ENCODE measurements at places on chromosomes 11 and 22. TPM values are rescaled to one million over a fixed set of nuclear protein-coding genes. Genes with fewer than 3 reads are reported as not detected.

- DNase-seq, result no peak
Measured at GRCh38 chr11:111585371-111585770, 16.9 kb upstream of the SIK2 start.

GRCh38 chr22:28283068-28283654 lies 364.1 kb upstream of the PITPNB start:
- DNase-seq, result no peak

The SERHL2 gene
- 3.1 TPM for total RNA-seq

The CECR2 gene
- 9.2 TPM for total RNA-seq

- DNase-seq, result peak; percentile 36
Measured at GRCh38 chr11:85947431-85948272, 92.5 kb downstream of the CCDC83 start.

- no peak for DNase-seq
Measured at GRCh38 chr22:24033731-24034130, 22.6 kb downstream of the CABIN1 start.

Measured in heart left ventricle (tissue), 16 donors.